Lung (tissue), 17 donors: ENCODE measurements at places on chromosomes 12 and 14. TPM values are rescaled to one million over a fixed set of nuclear protein-coding genes. Genes with fewer than 3 reads are reported as not detected.

MSI1 gene
- 0.95 TPM for total RNA-seq

BBOF1 gene
- 23.1 TPM for total RNA-seq

ACOT6 gene
- not detected for total RNA-seq

NTN4 gene
- 66.1 TPM for total RNA-seq

AGAP2 gene
- 4.8 TPM for total RNA-seq

FBLN5 gene
- total RNA-seq = 79.4 TPM

GRCh38 chr12:116880213-116880816 is 926 bp downstream of the HRK start:
- H3K27me3 ChIP-seq = peaks cover 77% of the 10 kb centered on the region
- peaks cover 17% of the 10 kb centered on the region for H3K4me1 ChIP-seq
- no peak for DNase-seq
- no peak overlapping the region for H3K4me3 ChIP-seq
- no peaks in the 10 kb centered on the region for H3K36me3 ChIP-seq

GRCh38 chr12:2615665-2616402 is 178.9 kb upstream of the FKBP4 start:
- H3K36me3 ChIP-seq = no peaks in the 10 kb centered on the region
- H3K27ac ChIP-seq = no peak overlapping the region
- H3K4me3 ChIP-seq = no peak overlapping the region
- H3K4me1 ChIP-seq = peaks cover 1% of the 10 kb centered on the region
- no peaks in the 10 kb centered on the region for H3K27me3 ChIP-seq
- peak; percentile 98 for DNase-seq

DNA sequence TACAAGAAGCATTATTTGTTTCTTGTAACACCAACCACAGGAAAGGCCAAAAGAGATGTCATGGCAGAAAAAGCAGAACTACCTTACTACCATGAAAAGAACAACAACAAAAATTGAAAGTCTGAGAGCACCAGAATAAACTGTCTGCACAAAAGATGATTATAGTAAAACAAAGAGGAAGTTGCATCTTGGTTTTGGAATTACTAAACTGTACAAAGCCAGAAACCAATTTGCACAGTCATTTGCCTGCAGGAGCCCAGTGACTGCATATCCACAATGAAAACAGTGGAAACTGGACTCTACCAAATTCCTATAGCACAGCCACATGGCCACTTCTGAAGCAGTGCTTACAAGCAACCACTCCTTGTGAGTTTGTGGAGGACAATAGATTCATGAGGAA is 276.2 kb downstream of the SSPN start:
- H3K36me3 ChIP-seq = no peaks in the 10 kb centered on the region
- H3K27ac ChIP-seq = no peak overlapping the region
- no peaks in the 10 kb centered on the region for H3K27me3 ChIP-seq
- no peak overlapping the region for H3K4me3 ChIP-seq

DNA sequence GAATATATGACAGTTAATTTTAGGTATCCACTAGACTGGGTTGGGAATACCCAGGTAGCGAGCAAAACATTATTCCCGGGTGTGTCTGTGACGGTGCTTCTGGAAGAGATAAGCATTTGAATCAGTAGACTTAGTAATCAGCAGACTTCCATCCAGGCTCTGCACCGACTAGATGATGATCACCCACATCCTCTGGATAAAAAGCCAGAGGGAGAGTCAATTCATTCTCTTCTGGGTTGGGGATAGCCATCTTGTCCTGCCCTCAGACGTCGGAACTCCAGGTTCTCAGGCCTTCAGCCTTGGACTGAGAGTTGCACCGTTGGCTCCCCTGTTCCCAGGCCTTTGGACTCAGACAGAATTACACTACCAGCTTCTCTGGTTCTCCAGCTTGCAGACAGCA is 168.0 kb downstream of the PHLDA1 start:
- H3K27me3 ChIP-seq = no peaks in the 10 kb centered on the region
- H3K4me3 ChIP-seq = no peak overlapping the region
- no peaks in the 10 kb centered on the region for H3K36me3 ChIP-seq
- DNase-seq = no peak

DNA sequence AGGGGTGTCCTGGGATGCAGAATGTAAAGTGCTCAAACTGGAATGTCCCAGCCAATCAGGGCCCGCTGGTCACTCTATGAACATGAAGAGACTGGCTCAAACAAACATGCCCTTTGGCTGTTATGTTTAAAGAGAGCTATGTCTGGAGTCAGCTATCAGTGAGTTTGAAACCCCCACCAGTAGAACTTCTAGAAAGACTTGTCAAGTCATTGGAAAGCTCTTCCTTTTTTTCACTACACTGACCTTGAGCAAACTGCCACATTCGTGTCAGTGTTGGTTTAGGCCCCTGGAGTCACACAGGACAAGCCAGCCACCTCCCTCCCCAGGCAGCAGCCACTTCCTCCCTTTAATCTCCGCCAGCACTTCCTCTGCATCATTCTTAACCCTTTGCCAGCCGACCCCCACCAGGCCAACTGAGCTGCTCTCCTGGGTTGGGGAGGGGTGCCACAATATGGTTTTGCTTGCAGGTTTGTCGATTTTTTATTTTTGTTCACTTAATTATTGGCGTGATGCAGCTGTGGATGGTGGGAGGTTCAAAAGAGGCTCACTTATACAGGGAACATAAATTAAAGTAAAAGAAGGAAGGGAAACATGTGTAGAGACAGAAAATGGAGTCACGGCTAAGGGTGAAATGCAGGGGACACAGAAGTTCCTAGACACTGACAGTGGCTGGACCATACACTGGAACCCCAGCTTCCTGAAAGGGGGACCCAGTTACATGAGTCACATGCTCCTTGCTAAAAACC is 25.3 kb downstream of the CMKLR1 start:
- H3K27me3 ChIP-seq = no peaks in the 10 kb centered on the region
- no peak overlapping the region for H3K4me3 ChIP-seq
- H3K4me1 ChIP-seq = peaks cover 5% of the 10 kb centered on the region
- no peaks in the 10 kb centered on the region for H3K36me3 ChIP-seq
- peak; percentile 77 for DNase-seq
- H3K27ac ChIP-seq = peak overlapping the region; percentile 91

DNA sequence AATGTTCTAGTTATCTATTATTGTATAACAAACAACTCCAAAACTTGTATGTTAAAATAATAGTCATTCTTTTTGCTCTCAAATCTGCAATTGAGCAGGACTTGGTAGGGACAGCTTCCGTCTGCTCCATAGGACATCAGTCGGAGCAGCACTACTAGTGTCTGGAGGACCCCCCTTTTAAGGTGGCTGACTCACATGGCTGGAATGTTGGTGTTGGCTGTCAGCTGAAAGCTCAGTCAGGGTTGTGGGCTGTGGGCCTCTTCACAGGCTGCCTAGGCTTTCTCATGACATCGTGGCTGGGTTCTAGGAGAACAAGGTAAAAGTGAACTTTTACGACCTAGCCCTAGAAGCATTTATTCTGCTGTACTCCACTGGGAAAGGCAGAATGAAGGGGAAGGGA is 160.6 kb downstream of the ANO4 start:
- DNase-seq = no peak
- H3K36me3 ChIP-seq = no peaks in the 10 kb centered on the region
- H3K27ac ChIP-seq = no peak overlapping the region
- H3K4me1 ChIP-seq = no peaks in the 10 kb centered on the region
- H3K4me3 ChIP-seq = no peak overlapping the region

DNA sequence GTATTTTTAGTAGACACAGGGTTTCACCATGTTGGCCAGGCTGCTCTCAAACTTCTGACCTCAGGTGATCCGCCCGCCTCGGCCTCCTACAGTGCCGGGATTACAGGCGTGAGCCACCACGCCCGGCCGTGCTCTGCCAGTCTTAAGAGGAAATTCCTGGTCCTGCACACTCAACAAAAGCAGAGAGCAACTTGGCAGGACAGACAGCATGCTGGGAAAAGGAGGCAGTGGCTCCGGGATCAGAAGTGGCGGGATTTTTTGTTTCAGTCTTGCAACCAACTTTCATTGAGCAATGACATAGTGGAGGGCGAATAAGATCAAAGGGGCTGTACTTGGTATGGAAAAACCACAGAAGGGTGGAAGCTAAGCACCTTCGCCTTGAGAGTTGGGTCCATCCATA is 2.1 kb downstream of the CKAP4 start:
- peaks cover 6% of the 10 kb centered on the region for H3K36me3 ChIP-seq
- H3K4me3 ChIP-seq = no peak overlapping the region
- H3K27me3 ChIP-seq = no peaks in the 10 kb centered on the region

DNA sequence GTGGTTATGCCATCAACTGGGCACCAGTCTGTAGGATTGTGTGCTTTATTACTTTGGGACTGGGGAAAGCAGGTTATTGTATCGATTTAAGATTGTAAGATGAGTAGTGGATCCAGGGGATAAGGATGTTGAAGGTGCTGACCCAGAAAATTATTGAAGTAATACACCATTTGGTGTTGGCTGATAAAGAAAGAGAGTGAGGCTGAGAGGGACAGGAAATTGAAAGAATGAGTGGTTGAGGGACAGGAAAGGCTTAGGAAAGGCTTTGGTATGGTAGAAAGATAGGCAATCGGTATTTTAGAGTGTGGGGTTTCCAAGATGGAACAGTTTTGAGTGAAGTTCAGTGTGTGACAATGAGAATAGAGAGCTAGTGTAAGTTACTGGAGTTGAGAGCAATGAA is 12.3 kb downstream of the PPHLN1 start:
- H3K27ac ChIP-seq = no peak overlapping the region
- DNase-seq = no peak
- no peak overlapping the region for H3K4me3 ChIP-seq
- no peaks in the 10 kb centered on the region for H3K27me3 ChIP-seq
- peaks cover 8% of the 10 kb centered on the region for H3K36me3 ChIP-seq

DNA sequence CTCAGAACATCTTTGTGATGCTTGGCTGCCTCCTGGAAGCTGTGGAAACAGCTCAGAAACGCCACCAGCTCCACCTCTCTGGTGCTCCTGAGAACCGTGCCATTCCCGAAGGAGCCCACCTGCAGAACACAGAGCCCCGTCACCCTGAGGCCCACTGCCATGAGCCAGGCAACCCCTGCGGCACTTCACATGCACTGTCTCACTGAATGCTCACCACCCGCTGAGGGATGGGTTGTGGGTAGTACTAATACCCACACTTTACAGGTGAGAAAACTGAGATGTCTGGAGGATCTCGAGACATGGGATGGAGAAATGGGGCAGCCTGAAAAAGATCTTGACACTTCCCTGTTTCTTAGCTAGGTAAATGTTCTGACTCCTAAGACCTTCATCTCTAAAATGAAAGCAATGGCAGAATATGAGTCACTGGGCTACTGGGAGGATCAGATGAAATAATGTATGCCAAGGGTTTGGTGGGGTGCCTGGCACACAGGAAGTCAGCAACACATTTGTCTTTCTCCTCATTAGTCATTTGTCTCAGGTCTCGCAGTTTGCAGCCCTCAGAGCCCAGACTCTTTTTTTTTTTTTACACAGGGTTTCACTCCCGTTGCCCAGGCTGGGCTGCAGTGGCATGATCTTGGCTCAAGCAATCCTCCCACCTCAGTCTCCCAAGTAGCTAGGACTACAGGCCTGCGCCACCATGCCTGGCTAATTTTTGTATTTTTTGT is 5.3 kb downstream of the OASL start:
- no peak for DNase-seq
- no peak overlapping the region for H3K4me3 ChIP-seq
- no peaks in the 10 kb centered on the region for H3K4me1 ChIP-seq
- no peaks in the 10 kb centered on the region for H3K36me3 ChIP-seq

GRCh38 chr14:54692284-54692772 is 125.4 kb downstream of the SAMD4A start:
- H3K4me3 ChIP-seq = no peak overlapping the region
- H3K27me3 ChIP-seq = no peaks in the 10 kb centered on the region
- no peaks in the 10 kb centered on the region for H3K36me3 ChIP-seq
- no peaks in the 10 kb centered on the region for H3K4me1 ChIP-seq
- DNase-seq = no peak
